Vagina (tissue), 2 donors: ENCODE measurements at places on chromosomes 13 and 19.

GRCh38 chr13:50310734-50311133 is 295.5 kb downstream of the KCNRG start:
- no peak overlapping the region for H3K27ac ChIP-seq
- DNase-seq = no peak
- no peaks in the 10 kb centered on the region for H3K36me3 ChIP-seq
- H3K4me1 ChIP-seq = no peaks in the 10 kb centered on the region
- H3K27me3 ChIP-seq = no peaks in the 10 kb centered on the region
- no peak overlapping the region for H3K4me3 ChIP-seq

DNA sequence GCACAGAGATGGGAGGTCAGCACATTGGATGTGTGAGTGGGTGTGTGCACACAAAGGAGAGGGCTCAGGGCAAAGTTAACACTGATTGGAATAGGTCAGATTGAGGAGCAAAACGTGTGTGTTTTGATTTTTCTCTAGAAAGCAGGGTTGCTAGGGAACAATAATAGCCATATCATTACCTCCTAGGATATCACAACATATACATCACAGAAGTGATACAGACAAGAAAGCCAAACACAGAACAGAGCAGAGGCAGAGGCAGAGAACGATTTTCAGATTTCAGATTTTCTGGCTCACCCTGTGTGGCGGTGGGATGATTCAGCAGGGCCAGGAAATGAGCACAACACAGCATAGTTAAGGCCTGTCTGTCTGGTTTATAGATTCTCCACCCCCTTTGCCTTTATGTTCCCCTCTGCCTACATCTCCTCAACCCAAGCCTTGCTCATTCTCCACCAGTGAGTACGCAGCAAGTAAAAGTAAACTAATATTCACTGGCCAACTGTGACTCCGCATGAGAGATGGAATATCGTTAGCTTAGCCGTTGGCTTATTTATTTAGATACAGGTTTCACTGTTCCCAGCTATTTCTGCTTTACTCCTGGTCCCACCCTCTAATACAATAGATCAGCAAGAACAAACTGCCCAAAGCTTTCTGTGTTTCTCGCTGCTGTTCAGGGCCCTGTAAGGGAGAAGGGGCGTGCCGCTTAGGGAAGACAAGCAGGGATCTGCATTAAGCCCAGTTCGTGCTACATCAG is 182.7 kb upstream of the TSC22D1 start:
- no peaks in the 10 kb centered on the region for H3K27me3 ChIP-seq
- H3K4me1 ChIP-seq = peaks cover 9% of the 10 kb centered on the region
- no peak overlapping the region for H3K4me3 ChIP-seq
- H3K27ac ChIP-seq = peak overlapping the region; percentile 73
- no peak for DNase-seq

DNA sequence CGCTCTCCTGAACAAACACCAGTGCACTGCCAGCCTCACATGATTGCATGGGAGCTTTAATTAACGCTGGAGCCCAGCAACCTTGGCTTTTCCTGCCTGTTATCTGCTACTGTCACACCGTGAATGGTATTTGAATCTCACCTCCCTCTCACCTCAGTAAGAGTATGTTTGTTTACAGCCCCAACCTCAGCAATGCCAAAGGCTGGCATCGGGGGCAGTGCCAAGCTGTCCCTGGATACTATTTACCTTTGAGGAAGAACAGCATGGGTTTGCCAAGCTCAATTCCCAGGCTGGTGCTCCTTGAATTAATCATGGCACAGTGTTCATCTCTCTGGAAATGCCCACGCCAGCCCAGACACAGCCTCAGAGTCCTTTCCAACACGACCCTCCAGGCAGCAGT is 57.2 kb upstream of the SERPINE3 start:
- no peak for DNase-seq
- H3K27me3 ChIP-seq = no peaks in the 10 kb centered on the region
- no peaks in the 10 kb centered on the region for H3K4me1 ChIP-seq
- H3K27ac ChIP-seq = no peak overlapping the region

DNA sequence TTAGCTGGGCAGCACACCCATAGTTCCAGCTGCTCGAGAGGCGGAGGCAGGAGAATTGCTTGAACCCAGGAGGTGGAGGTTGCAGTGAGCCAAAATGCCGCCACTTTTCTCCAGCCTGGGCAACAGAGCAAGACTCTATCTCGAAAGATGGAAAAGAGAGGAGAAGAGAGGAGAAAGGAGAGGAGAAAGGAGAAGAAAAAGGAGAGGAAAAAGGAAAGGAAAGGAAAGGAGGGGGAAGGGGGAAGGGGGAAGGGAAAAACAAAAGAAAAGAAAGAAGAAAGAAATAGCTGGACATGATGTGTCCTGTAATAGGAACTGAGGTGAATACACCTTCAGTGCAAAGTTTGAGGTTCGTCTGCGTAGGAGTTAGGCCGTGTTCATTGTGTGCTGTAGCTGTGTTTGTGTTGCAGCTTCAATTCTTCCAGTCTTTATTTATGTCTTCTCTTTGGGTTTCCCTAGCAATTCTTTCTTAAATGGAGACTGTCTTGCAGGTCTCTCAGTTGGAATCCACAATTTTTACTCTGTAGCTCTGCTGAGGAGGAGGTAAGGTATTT is 13.4 kb downstream of the ZNF607 start:
- no peak overlapping the region for H3K27ac ChIP-seq
- H3K36me3 ChIP-seq = peaks cover 39% of the 10 kb centered on the region
- no peaks in the 10 kb centered on the region for H3K4me1 ChIP-seq
- H3K4me3 ChIP-seq = no peak overlapping the region

DNA sequence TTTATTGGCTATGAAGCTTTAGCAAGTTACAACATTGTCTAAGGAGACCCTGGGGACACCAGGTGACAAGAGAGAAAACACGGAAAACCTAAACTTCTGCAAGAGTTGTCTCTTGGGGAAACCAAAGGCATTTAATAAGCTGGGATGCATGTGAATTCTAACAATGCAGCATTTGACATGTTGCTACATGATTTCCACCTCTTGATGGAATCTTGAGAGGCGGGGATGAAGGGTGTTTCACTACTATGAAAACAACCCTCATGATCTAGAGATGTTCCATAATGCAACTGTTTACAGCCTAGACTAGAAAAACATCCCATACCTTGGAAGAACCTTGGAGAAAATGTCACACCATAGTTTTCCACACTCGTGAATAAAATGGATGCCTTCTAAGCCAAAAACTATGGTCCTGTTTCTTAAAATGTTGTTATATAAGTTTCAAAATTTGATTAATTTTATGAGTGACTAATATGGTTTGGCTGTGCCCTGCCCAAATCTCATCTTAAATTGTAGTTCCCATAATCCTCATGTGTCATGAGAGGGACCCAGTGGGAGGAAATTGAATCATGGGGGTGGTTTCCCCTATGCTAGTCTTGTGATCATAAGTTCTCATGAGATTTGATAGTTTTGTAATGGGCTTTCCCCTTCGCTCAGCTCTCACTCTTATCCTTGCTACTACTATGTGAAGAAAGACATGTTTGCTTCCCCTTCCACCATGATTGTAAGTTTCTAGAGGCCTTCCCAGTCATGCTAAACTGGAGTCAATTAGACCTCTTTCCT is 164.6 kb downstream of the TNFSF13B start:
- H3K4me1 ChIP-seq = no peaks in the 10 kb centered on the region
- no peak overlapping the region for H3K4me3 ChIP-seq
- no peak for DNase-seq
- H3K27ac ChIP-seq = no peak overlapping the region
- no peaks in the 10 kb centered on the region for H3K27me3 ChIP-seq

- H3K4me1 ChIP-seq = peaks cover 53% of the 10 kb centered on the region
- no peak for DNase-seq
- H3K27ac ChIP-seq = peak overlapping the region; percentile 100
- H3K36me3 ChIP-seq = no peaks in the 10 kb centered on the region
Observed at GRCh38 chr19:42250183-42250665, 4.7 kb downstream of the ERF start.

DNA sequence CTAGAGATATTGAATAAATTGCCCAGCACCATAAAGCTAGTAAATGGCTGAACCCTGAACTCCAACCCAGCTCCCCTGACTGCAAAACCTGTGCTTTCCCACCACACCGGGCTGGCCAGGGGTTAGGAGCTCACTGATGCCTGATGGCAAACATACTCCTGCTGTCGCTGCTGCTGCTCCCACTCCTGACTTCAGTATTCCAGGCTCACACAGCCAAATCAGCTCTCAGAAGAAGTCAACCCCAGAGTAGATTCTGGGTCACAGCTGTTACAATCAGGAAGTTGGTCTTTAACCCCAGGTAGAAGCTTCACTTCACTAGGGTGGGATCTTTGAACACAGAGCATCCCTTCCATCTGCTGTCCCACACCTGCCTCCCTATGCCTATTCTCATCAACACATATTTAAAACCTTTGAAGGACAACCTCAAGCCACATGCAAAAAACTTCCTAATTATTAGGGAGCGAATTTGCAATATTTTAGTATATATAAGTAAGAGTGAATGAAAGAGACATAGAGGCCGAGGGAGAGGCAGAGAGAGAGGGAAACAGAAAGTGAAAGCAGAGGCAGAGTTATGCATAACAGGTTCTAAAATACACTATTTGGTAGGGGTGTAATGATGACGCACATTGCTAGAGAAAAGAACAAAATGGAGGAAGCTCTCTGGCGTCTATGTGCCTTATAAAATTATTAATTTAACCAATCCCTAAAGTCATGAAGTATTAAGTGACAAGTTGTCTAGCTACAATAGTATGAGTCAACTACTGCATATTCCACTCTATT is 99.4 kb upstream of the SERP2 start:
- peak overlapping the region; percentile 14 for H3K4me3 ChIP-seq
- peak overlapping the region; percentile 87 for H3K27ac ChIP-seq
- H3K36me3 ChIP-seq = no peaks in the 10 kb centered on the region
- DNase-seq = no peak
- H3K4me1 ChIP-seq = peaks cover 28% of the 10 kb centered on the region
- H3K27me3 ChIP-seq = no peaks in the 10 kb centered on the region

DNA sequence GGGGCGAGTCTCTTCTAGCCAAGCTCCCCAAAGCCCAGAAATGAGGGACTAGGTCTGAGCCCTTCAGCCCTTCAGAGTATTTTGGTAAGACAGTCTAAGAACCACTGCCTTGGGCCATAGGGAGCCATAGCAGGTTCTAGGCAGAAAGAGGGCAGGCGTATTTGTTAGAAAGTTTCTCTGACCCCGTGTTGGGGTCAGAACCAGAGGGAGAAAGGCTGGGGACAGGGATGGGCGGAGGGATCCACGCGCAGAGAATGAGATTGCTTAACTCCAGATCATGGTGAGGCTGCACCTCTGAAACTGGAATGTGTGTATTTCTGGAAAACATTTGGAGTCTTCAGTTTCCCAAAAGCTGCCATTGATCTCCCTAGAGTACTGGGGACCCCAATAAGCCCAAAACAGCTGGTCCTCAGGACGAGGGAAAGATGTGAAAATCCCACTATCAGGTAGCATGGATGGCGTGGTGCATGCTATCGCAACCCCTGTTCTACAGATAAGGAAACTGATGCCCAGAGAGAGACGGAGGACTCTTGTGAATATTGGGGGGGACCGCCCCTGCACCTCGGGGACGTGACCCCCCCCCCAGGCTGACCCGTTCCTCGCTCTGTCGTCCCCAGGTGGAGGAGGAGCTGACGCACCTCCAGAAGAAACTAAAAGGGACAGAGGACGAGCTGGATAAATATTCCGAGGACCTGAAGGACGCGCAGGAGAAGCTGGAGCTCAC is 703 bp upstream of the TPM4 start:
- H3K27me3 ChIP-seq = no peaks in the 10 kb centered on the region
- H3K4me1 ChIP-seq = peaks cover 61% of the 10 kb centered on the region
- H3K27ac ChIP-seq = peak overlapping the region; percentile 99
- no peak for DNase-seq
- peak overlapping the region; percentile 75 for H3K4me3 ChIP-seq
- no peaks in the 10 kb centered on the region for H3K36me3 ChIP-seq

- no peak for DNase-seq
- no peak overlapping the region for H3K27ac ChIP-seq
- H3K4me3 ChIP-seq = no peak overlapping the region
- no peaks in the 10 kb centered on the region for H3K4me1 ChIP-seq
- no peaks in the 10 kb centered on the region for H3K27me3 ChIP-seq
Observed at GRCh38 chr13:67036699-67037457, 193.3 kb downstream of the PCDH9 start.

DNA sequence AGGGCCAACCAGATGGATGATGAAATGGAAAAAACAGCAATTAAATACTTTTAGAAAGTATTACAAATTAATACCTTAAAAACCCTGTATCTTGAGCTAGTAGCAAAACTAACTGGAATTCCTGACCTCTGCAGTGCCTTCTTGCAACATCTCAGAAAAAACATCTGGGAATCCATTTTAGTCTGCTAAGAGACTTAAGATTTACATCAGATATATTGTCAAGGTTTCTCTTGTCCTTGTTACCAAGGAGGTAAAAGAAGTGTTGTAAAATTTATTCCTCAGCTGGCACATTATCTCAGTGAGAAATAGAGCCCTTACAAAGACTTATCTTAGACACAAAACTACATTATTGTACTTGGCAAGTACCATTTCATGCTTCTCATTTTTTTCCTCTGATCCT is 18.5 kb downstream of the KCNRG start:
- no peak for DNase-seq
- H3K4me3 ChIP-seq = no peak overlapping the region
- H3K27me3 ChIP-seq = no peaks in the 10 kb centered on the region

GRCh38 chr13:112168761-112169160 is 101.8 kb downstream of the SOX1 start:
- no peaks in the 10 kb centered on the region for H3K4me1 ChIP-seq
- no peaks in the 10 kb centered on the region for H3K27me3 ChIP-seq
- no peak for DNase-seq
- H3K36me3 ChIP-seq = no peaks in the 10 kb centered on the region

DNA sequence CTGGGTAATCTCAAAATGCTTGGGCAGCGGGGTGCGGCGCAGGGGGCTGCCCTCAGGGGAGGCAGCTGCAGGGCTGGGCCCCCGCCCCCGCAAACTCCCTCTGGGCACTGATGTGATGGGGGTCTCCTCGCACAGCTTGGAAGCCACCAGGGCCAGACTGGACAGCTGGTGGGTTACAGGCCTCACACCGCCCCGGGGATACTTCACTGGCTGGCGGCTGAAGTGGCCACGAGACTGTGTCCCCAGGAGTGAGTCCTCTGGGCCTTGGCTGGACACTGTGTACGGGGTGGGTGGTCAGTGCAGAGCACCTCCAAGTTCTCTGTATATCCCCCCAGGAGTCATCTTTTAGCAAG is 2.0 kb upstream of the LPAR2 start:
- H3K27me3 ChIP-seq = no peaks in the 10 kb centered on the region
- no peaks in the 10 kb centered on the region for H3K36me3 ChIP-seq
- peaks cover 15% of the 10 kb centered on the region for H3K4me1 ChIP-seq
- no peak overlapping the region for H3K4me3 ChIP-seq
- DNase-seq = no peak
- no peak overlapping the region for H3K27ac ChIP-seq

DNA sequence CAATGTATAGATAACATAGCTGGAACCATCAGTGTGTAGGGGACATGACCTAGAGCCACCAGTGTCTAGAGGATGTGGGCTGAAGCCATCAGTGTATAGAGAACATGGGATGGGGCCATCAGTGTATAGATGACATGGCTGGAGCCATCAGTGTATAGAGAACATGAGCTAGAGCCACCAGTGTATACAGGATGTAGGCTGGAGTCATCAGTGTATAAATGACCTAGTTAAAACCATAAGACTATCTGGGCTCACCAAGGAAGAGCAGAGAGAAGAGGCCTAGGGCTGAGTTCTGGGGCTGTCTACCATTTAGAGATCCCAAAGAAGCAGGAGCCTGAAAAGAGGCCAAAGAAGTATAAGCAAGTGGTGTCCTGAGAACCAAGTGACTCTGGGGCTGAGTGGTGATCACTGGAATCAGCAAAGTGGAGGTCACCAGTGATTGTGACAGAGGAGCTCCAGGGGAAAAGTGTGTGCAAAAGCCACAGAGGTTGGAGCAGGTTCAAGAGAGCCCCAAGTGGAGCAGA is 41.0 kb downstream of the RFX2 start:
- H3K27ac ChIP-seq = no peak overlapping the region
- no peaks in the 10 kb centered on the region for H3K27me3 ChIP-seq
- DNase-seq = peak; percentile 25
- no peaks in the 10 kb centered on the region for H3K36me3 ChIP-seq
- peaks cover 28% of the 10 kb centered on the region for H3K4me1 ChIP-seq
